ENCODE measurements at places on chromosomes 6 and 20. TPM values are rescaled to one million over a fixed set of nuclear protein-coding genes. Genes with fewer than 3 reads are reported as not detected.
A peak's percentile ranks its signal among the peaks of the same experiment; 100 is the strongest.

GRCh38 chr20:24733416-24733815 lies 215.7 kb upstream of the CST7 start:
- DNase-seq, result no peak

GRCh38 chr6:28618898-28619555 lies 93.3 kb downstream of the GPX5 start:
- no peak for DNase-seq

DNA sequence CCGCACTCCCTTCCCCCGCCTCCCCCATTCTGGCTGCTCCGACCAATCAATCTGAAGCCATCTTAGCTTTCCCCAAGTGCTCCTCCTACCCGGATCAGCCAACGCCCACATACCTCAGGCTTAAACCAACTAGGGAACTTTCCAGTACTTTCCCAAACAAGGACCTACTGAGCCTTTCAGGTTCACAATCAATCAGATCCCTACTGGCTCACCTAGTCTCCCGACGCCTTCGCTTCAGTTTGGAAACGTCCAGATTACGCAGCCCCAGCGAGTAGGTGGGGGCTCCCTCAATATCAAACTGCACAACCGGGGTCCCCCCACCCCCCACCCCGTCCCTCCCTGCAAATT lies 432 bp downstream of the HSPA1L start:
- peak; percentile 95 for DNase-seq

DNA sequence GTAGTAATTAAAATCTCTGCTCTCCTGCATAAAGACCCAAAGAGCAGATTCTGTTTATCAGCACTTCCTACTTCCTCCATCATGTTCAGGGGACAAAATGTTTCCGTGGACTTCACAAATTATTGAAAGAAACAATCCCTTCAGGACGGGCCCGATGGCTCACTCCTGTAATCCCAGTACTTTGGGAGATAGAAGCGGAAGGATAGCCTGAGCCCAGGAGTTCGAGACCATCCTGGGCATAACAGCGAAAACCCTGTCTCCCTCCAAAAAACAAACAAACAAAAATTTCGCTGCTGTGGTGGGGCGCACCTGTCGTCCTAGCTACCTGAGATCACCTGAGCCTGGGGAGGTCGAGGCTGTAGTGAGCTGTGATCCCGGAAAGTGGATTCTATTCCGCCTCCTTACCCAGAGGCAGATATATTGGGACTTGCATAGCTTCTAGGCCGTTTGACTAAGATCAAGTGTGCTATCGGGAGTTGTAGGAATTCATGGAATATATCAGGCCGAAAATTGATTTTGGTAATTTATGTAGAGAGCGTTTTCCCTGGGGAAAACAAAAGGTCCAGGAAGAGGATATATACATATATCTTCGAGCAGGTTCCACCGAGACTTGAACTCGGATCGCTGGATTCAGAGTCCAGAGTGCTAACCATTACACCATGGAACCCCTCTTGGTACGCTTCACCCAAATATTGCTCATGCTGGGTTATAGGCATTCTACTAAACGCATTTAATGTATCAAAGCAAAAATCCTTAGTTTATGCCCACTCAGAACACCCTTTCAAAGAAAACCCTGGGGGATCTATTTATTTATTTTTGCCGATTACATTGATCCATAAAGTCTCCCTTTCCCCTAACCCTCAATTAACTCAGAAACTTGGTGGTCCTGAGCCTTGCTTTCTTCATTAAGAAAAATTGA lies 74.5 kb upstream of the ZNF184 start:
- DNase-seq, result no peak

DNA sequence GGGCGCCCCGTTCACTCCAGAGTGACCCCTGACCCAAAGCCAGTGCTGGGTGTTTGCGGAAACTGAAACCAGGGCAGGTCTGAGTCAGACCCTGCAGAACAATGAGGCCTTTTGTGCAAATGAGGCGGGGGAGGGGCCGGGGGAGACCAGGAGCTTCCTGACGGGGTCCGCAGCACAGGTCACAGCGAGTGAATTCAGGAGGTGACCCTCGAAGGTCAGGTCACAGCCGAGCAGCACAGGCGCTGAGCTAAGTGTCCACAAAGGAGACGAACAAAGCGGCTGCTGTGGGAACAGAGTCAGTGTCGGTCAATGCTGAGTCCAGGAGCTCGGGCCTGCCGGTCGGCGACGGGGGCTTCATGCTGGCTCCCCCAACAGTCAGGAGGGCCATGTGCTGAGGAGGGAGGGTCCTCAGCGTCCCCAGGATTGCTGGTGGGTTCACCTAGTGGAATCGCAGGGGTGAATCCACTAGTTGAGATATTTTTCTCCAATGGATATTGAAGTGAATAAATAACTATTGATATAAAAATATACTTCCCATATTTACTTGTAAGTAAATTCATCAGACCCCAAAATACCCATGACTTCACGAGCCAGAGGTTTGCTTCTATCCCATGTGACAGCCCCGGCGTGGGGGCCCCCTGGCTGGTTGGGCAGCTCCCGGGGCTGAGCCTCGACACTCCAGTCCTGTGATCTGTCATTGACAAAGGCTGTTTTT lies 188.4 kb upstream of the SULF2 start:
- peak; percentile 57 for DNase-seq

DNA sequence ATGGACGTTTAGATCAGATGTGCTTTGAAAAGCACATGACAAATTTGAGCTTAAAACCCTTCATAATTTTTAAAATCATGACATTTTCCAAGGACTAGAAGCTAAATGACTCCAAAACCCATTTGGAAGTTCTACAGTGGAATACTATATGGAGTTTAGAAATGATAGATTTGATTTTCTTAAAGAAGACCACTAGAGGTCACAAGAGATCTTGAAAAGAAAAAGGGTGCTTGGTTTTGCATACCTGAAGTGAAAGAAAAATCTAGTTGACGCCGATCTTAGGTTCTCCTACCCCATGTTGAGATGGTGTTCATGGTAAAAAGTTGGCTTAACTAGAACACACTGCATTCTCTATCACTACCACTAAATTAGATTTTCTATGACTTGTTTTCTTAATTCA lies 31.5 kb downstream of the CFAP61 start:
- DNase-seq, result no peak

GRCh38 chr6:32149092-32149755 lies 2.5 kb downstream of the PRRT1 start:
- DNase-seq, result no peak

- no peak for DNase-seq
Observed at GRCh38 chr6:8642854-8643253, 207.5 kb upstream of the SLC35B3 start.

DNA sequence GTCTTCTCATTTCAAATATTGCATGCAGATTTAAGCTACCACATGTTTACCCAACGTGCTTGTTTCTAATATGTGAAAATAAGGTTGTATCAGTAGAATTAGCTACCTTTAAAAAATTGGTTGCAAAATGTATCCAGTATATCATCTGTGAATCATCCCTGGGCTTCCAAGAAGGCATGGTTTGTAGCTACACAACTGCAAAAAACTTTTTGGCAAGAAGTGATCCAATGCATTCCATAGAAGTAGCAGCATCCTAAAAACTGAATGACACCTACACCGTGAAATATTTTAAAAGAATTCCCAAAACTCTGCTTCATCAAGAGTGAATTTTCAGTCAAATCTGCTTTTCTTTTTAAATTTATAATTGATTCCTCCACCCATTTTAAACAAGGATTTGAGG lies 89.1 kb downstream of the AIG1 start:
- no peak for DNase-seq

- DNase-seq, result no peak
Observed at GRCh38 chr6:168699631-168700295, 258.8 kb downstream of the SMOC2 start.

DNA sequence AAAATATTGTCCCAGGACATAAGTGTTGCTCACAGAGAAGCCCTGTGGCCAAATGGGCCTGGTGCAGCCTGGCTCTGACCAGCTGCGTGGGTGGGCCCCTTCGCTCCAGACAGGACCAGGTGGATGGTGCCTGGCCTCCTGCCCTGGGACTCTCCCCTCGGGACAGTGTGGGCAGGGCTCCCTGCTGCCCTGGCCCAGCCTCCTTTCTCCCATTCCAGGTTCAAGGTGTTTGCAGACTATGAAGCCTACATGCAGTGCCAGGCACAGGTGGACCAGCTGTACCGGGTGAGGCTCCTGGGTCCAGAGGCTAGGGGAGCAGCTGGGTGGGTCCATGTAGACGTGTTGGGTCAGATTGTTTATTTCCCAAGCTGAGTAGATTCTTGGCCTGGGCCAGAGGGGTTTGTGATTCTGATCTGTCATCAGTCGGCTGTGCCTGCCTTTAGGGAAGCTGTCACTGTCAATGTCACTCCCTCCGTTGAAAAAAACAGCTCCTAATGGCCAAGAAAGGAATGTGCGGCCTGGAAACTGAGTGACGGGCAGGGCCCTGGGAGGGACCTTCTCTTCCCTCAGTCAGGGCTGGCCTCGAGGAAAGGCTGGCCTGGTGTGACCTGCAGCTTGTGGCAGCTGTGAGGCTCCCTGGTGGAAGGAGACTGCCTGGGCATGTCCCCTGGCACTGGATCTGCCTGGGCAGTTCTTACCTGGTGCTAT lies 47.7 kb downstream of the PYGB start:
- DNase-seq, result no peak

DNA sequence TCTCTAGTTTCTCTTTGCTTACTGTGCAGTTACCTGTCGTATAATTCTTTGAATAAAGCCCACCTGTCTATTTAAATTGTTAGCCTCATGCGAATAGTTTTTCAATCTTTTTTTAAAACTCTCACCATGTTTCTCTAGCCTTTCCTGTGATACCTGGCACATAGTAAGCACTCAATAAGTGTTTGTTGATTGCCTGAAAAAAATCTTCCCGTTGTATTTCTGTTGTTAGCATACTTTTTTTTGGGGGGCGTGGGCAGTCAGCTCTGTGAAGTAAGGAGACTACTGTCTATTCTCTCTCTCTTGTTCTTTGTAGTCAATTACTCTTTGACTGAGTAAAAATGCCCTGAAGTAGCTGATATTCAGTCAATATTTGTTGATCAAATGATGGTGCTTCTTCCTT lies 205.8 kb downstream of the CDKAL1 start:
- no peak for DNase-seq

DNA sequence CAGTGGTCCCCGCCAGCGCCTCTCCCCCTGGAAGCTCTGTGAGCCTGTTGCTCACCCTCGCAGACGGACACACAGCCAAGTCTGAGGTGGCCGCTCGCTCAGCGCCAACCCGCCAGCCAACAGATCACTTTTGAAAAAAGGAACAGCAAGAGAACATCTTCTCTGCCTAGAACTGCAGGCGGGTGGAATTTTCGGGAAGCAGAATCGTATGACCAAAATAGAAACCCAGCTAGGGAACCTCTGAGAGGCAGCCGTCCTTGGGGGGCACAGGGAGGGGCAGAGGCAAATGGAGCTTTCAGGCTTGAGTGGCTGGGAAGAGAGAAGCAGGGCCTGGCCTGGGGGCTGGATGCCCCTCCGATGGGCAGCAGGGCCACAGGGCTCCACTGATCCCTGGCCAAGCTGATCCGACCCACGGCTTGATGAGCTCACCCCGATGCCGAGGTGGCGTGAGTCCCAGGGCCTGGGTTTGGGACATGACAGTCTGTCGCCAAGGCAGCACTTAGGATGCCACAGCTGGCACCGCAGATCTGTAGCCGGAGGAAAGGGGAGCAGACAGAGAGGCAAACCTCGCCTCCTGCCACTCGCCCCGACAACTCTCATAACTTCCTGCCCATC lies 9.8 kb downstream of the NFATC2 start:
- DNase-seq, result peak; percentile 43

DNA sequence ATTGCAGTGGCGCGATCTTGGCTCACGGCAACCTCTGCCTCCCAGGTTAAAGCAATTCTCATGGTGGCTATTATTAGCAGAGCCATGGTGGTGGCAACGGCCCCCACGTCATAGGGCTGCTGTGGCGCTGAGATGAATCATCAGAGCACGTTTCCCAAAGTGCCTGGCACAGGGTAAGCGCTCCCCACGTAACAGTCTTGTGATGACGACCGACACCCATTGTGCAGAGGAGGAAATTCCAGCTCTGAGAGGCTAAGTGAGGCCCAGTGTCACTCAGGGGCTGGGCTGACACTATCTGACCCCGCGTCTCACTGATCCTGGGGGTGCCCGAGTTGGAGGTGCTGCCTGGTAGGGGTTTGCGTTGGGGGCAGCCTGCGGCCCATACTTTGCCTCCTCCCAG lies 16.2 kb downstream of the SUN5 start:
- no peak for DNase-seq

GRCh38 chr6:2396042-2396657 lies 150.7 kb upstream of the GMDS start:
- no peak for DNase-seq

DNA sequence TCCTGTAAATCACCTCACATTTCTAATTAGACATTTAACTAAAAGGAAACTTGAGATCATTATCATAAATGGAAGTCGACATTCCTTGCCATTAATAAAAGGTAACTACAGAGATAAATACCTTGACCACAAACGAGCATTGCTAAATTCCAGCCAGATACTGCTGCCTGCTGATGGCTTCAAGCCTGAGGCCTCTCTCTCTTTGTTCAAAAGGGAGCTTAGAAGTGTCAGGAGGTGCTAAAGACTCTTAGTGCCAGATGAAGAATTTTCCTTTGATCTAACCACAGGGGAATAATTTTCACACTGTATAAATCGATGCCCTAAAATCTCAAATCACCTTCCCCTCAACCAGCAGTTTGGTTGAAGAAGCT lies 248.2 kb upstream of the PMEPA1 start:
- no peak for DNase-seq

HMGA1 gene
- total RNA-seq, result 18.9 TPM

C6orf132 gene
- total RNA-seq, result 0.40 TPM

TDRD6 gene
- 0.74 TPM for total RNA-seq

RIN2 gene
- total RNA-seq, result 12.7 TPM

HMGN3 gene
- 32.6 TPM for total RNA-seq

LAMA2 gene
- 9.2 TPM for total RNA-seq

RBPJL gene
- not detected for total RNA-seq

Measured in right lobe of liver (tissue), 6 donors.